Memory B cell (primary cell): ENCODE measurements at places on chromosomes 4 and X.

DNA sequence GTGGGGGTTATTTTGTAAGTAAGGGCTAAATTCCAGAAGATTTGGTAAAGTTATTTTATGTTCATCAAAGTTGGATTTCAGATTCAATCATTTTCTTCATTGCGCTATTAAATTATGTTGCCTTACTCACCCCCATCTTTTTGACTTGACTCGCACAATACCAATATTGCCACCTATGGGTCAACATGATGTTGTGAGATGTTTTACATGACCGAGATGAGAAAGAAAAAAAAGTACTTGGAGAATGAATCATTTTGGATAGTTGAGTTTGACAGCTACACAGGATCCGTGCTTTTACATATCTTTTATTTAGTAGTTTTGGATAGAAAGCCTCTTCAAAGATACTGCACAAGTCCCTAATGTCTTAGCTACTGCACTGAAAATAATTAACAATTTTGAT is 224.2 kb upstream of the EMCN start:
- DNase-seq = no peak

DNA sequence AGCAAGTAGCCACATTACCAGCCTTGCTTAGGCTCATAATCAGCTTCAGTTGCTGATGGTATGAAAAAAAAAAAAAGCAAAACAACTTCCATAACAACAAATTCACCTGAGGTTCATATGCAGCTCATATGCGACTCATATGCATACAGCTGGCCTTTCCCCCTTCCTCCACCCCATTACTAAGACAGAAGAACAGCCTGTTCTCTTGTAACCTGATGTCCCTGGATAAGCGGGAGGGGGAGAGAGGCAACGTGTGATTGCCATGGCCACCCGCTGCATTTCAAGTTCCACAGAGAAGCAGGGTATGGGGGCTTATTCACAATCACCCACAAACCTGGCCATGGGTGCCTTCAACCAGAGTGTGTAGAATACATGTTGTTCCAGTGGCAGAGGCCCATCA is 95.1 kb upstream of the DGKK start:
- no peak for DNase-seq

DNA sequence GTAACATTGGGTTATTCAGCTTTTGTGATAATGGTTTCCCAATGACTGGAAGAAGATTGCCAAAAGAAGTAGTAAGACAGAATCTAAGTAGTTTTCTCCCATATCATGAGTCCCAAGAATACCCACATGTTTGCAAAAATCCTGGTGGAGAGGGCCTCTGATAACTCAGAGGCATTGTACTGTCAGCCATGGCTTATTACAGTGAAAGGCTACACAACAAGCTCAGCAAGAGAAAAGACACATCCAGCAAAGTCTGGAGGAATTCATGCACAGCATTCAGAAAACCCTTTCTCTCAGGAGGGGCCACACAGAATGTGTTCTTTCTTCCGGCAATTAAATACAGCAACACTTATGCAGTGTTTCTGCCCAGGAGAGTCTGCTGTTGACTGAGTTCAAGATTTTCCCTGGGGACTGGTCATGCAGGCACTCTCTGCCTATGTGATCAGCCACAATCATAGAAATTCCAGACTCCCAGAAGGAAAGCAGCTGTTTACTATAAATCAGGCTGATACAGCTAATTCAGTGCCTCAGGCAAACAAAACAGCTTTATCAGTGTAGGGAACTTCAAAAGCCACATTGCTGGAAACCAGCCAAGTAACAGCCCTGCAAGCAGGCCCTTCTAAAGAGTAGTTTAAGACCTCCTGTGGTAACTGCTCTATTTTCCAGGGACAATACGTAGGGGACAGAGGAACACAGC is 937.1 kb downstream of the CCSER1 start:
- DNase-seq = no peak

DNA sequence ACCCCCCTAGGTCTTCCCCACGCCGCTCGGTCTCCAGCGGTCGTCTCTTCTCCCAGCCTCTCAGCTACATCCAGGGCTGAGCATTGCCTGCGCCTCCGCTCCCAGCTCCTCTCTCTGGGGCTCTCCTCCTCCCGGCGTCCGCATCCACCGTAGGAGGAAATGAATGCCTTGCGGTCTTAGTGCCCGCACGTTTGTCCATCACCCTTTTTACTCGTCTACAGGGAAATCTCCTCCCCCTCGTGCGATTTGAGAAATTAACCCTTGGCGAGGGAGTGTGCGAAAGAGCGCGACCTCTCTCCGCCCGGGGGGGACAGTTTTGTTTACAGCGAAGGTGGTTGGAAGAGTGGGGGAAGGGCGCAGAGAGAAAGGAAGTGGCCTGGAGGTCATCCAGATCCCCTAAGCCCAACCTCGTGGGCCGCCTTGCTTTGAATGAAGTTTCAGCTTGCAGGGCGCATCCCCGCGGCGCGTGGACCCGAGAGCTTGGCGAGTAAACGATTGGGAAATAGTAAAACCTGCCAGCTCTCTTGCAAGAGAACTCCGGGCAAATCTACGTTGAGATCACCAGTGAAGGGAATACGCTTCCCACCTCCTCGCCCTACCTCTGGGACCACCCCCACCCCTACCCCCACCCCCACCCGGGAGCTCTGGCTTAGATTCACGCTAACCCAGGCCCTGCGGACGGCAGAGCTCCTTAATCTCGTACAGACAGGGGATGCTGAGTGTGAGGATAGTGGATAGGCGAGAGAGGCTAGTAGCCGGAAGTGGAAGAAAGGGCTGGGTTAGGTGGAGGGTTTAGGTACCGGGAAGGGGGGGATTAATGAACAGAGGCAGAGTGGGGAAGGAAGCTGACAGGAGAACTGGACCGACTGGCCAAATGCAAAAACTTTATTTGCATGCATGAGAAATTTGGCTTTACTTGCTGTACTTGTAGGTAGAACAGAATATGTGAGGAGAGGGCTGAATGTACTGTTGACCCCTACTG is at the start of gene ELOVL6:
ELOVL6 (minus strand) TSS at position 181 of the 982 bp plus-strand sequence. CDS start 280 bp downstream, outside the sequence.
- DNase-seq = peak; percentile 16

DNA sequence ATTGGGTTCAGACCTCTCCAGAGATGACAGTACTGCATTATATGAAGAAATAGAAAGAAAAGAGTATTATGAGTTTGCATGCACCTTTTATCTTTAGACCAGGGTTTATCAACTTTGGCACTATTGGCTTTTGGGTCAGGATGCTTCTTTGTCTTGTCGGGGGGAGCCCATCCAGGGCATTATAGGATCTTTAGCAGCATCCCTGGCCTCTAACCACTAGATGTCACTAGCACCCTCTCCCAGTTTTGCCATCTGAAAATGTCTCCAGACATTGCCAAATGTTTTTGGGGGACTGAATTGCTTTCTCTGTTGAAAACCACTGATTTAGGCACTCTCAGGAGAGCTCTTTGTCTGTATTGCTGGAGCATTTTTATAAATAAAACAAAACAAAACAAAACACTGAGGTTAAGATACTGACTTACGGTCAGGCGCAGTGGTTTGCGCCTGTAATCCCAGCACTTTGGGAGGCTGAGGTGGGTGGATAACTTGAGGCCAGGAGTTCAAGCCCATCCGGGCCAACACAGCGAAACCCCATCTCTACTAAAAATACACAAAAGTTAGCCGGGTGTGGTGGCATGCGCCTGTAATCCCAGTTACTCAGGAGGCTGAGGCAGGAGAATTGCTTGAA is 23.6 kb downstream of the CA5B start:
- no peak for DNase-seq

DNA sequence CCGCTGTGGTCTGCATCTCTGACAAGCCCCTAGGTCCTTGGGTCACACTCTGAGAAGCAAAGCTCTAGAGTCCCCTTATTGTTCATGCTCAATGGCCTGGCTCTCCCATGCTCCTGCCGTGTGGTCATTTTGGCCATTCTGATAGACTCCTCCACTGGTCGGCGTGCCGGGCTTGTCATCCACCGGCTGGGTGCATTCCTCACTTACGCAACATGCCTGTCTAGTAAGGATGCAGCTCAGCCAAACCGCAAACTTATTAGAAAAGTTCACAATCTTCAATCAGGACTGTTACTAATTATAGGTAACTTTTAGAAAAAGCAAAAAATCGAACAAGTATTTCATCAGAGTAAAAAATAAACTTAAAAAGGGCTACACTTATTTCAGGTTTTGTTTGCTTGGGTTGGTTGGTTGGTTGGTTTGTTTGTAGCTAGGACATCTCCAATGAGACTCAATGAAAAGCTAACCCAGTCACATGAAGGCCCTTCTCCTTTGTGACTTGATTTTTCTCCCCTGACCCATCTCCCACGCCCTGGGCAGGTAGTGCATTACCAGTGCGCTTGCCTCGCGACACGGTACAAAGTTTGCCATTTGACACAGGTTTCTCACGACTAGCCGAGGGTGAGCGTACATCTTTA is 41.0 kb downstream of the IRF2 start:
- no peak for DNase-seq

DNA sequence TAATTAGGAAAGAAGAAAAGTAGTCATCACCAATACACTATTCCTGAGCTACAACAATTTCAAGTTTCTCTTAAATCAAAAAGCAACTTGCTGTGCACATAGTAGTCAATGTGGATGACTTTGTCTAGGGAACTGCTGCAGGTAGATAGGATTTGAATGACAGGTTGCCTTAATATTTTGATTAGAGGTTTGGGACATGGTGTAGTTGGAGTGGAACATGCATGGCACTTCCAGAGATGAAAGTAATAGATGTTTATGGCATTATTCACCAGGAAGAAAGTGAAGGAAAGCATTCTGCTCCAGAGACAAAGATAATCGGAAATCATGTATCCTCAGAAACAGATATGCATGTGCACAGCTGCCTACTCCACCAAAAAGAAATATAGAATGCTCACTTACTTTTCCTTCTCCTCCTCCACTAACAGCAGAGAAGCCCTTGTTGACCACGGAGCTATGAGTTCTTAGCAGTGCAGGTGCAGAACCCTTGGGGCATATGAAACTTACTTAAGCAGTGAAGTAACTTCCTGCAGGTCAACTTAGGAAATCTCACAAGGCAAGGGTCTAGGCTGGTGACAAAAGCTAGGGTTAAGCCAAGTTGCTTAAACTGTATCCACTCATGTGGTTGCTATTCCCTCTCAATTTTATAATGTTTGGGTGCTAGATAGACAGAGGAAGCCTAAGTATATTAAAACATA is 390.8 kb downstream of the HNRNPD start:
- DNase-seq = no peak

GRCh38 chr4:16457944-16458343 is 231.7 kb upstream of the TAPT1 start:
- DNase-seq = no peak
